ENCODE measurements at places on chromosomes 3 and 15. TPM values are rescaled to one million over a fixed set of nuclear protein-coding genes. Genes with fewer than 3 reads are reported as not detected.

- H3K27ac ChIP-seq, result no peak overlapping the region
- no peaks in the 10 kb centered on the region for H3K27me3 ChIP-seq
- no peaks in the 10 kb centered on the region for H3K4me1 ChIP-seq
- DNase-seq, result no peak
- H3K36me3 ChIP-seq, result no peaks in the 10 kb centered on the region
Observed at GRCh38 chr3:108728934-108729333, 28.3 kb downstream of the RETNLB start.

UBA5 gene
- total RNA-seq, result 71.9 TPM

DPPA2 gene
- not detected for total RNA-seq

- no peaks in the 10 kb centered on the region for H3K36me3 ChIP-seq
- H3K4me1 ChIP-seq, result peaks cover 35% of the 10 kb centered on the region
- no peak overlapping the region for H3K4me3 ChIP-seq
- H3K27ac ChIP-seq, result no peak overlapping the region
- no peak for DNase-seq
- no peaks in the 10 kb centered on the region for H3K27me3 ChIP-seq
Observed at GRCh38 chr15:70503073-70503745, 260.1 kb downstream of the UACA start.

GRCh38 chr15:89575656-89576416 lies 567 bp downstream of the TICRR start:
- H3K27me3 ChIP-seq, result no peaks in the 10 kb centered on the region
- peaks cover 11% of the 10 kb centered on the region for H3K4me1 ChIP-seq
- H3K36me3 ChIP-seq, result no peaks in the 10 kb centered on the region
- DNase-seq, result no peak
- H3K4me3 ChIP-seq, result peak overlapping the region; percentile 95

DNA sequence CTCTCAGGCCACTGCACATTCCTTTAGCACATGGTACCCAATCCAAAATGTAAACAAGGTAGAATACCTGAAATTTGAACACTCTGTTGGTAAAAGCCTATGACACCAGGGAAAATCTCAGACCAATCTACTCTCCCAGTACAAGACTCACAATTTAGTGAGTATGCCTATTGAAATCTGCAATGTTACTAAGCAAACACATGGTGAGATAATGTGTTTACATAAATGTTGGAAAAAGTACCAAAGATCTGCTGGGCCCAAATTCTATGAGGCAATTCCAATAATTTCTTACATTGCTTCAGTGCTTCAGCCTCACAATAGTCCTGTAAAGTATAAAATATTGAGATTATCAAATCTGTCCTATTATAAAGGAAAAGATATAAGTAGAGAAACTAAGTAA lies 536.1 kb downstream of the PYDC2 start:
- H3K4me3 ChIP-seq, result no peak overlapping the region
- H3K27me3 ChIP-seq, result no peaks in the 10 kb centered on the region
- no peak overlapping the region for H3K27ac ChIP-seq
- DNase-seq, result no peak
- H3K4me1 ChIP-seq, result no peaks in the 10 kb centered on the region
- H3K36me3 ChIP-seq, result no peaks in the 10 kb centered on the region

ROBO1 gene
- total RNA-seq, result 5.4 TPM

GRCh38 chr3:16721494-16721893 lies 116.3 kb upstream of the DAZL start:
- no peak overlapping the region for H3K27ac ChIP-seq
- H3K4me1 ChIP-seq, result no peaks in the 10 kb centered on the region
- H3K27me3 ChIP-seq, result no peaks in the 10 kb centered on the region
- no peak for DNase-seq
- H3K4me3 ChIP-seq, result no peak overlapping the region

PXK gene
- total RNA-seq, result 16.7 TPM

DNA sequence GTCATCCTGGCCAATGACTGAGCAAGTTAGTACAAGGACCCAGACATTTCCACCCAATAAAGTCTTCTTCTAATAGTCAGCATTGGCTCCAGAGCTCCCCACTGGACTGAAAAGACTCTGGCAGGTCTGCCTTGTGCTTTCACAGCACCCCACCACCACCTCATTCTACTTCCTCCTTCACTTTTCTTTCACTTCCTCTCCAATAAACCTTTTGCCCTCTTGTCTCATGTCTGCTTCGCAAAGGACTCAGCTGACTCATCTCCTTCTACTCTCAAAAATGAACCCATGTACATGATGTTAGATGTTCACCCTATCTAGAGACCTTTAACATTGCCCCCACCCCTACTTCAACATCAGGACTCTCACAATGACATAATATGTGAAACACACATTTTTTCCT lies 181.0 kb upstream of the PPP2R3A start:
- no peaks in the 10 kb centered on the region for H3K4me1 ChIP-seq
- H3K27ac ChIP-seq, result no peak overlapping the region
- DNase-seq, result no peak

- H3K36me3 ChIP-seq, result no peaks in the 10 kb centered on the region
- no peaks in the 10 kb centered on the region for H3K4me1 ChIP-seq
- no peak overlapping the region for H3K4me3 ChIP-seq
- H3K27me3 ChIP-seq, result no peaks in the 10 kb centered on the region
- no peak for DNase-seq
Observed at GRCh38 chr15:71003319-71003718, 110.7 kb downstream of the LRRC49 start.

- H3K4me1 ChIP-seq, result peaks cover 50% of the 10 kb centered on the region
- no peak for DNase-seq
- no peak overlapping the region for H3K27ac ChIP-seq
- no peaks in the 10 kb centered on the region for H3K36me3 ChIP-seq
- H3K27me3 ChIP-seq, result no peaks in the 10 kb centered on the region
- H3K4me3 ChIP-seq, result no peak overlapping the region
Observed at GRCh38 chr15:57038496-57038895, 120.1 kb downstream of the TCF12 start.

DNA sequence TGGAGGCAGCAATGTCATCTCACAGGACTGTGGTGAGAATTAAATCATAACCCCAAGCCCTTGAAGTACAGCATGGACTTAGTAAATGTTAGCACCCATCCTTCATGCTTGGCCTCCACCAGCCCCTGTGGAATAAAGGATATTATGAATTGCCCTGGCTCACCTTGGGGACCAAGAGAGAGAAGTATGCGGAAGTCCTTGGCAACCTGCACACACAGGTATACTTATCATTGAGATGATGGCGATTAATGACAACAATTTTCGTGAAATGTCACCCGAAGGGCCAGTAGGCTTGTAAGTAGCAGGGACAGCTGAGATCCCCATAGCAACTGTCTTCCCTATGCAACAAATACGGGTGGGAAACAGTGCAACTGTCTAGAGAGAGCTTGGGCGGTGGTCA lies 102.0 kb downstream of the FAM43A start:
- no peak overlapping the region for H3K27ac ChIP-seq
- no peaks in the 10 kb centered on the region for H3K36me3 ChIP-seq
- no peak for DNase-seq
- H3K27me3 ChIP-seq, result no peaks in the 10 kb centered on the region

DNA sequence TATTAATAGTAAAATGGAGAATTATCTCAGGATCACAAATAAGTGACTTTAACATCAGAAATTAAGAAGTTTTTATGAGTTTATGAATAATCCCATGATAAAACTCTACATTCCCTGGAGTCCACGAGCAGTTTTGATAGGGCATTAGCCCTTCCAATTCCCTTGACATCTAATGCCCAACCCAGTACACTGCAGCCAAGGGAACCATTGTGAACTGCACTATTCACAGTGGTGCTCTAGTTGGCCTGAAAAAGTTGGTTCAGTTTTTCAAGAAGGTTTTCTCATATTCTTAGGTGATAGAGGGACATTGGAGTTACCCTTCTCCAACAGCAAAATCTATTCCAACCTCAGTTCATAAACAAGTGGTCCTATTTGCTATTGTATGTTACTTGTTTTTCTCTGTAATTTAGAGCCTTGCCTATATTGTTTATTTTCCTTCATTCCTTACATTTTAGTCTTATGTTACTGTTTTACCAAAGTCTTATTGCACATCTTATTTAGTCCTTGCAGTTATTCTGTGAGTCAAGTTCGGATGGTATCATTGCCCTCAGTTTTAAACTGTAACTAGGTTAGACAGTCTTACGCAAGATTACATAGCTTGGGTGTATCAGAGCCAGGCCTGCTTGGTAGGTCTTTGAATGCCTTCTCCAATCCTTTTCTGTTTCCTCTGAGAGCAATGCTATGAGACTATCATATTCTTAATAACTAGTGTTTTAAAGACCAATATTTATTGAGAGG lies 57.9 kb upstream of the SAMMSON start:
- H3K27me3 ChIP-seq, result no peaks in the 10 kb centered on the region
- DNase-seq, result no peak
- peaks cover 4% of the 10 kb centered on the region for H3K36me3 ChIP-seq
- H3K4me1 ChIP-seq, result no peaks in the 10 kb centered on the region
- no peak overlapping the region for H3K27ac ChIP-seq

GRCh38 chr15:29937956-29938355 lies 115.7 kb upstream of the TJP1 start:
- no peak overlapping the region for H3K4me3 ChIP-seq
- H3K36me3 ChIP-seq, result no peaks in the 10 kb centered on the region
- H3K4me1 ChIP-seq, result no peaks in the 10 kb centered on the region
- no peak for DNase-seq

DNA sequence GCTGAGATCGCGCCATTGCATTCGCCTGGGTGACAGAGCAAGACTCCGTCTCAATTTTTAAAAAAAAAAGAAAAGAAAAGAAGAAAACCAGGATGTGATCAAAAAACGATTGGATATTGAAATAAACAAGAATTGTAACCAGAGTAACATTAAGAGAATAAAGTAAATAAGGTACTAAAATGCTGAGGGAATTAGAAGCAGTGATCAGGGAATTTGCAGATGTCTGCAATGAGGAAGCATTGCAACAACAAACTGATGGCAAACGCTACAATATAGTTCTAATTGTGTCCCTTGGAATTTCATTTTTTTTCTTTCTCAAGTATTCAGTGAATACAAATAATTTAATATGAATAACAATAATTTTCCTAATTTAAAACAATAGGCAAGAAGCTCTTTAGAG lies 1077.5 kb downstream of the TBL1XR1 start:
- no peak overlapping the region for H3K27ac ChIP-seq
- no peaks in the 10 kb centered on the region for H3K27me3 ChIP-seq
- H3K4me1 ChIP-seq, result no peaks in the 10 kb centered on the region
- DNase-seq, result no peak
- no peak overlapping the region for H3K4me3 ChIP-seq

GRCh38 chr15:99076555-99077308 lies 28.1 kb upstream of the SYNM start:
- peaks cover 4% of the 10 kb centered on the region for H3K4me1 ChIP-seq
- DNase-seq, result peak; percentile 91
- H3K27me3 ChIP-seq, result no peaks in the 10 kb centered on the region

FEZF2 gene
- total RNA-seq, result not detected

All from stomach (tissue), 19 donors.